ENCODE measurements at places on chromosomes 2 and 18.
A peak's percentile ranks its signal among the peaks of the same experiment; 100 is the strongest.

DNA sequence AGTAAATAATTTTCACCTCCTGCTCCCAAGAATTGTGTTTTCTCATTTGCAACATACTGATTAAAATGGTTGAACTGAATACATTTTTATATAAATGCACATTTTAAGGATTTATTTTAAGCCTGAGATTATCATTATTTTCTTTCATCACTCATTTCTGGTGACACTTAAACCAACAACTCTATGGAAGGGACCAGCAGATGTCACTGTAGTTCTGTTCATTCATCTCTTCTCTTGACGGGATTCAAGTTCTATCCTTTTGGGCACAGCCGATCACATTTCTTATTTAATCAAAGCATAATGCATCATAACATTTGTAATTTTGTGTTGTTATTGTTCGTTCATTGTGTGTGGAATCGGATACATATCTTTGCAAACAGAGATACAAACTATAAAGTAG lies 417.9 kb downstream of the HRH4 start:
- peak; percentile 44 for DNase-seq

- DNase-seq = no peak
These were observed 473 bp downstream of the HJURP start for GRCh38 chr2:233853883-233854240.

- DNase-seq = no peak
These were observed 20.1 kb upstream of the TCF7L1 start for GRCh38 chr2:85112906-85113625.

DNA sequence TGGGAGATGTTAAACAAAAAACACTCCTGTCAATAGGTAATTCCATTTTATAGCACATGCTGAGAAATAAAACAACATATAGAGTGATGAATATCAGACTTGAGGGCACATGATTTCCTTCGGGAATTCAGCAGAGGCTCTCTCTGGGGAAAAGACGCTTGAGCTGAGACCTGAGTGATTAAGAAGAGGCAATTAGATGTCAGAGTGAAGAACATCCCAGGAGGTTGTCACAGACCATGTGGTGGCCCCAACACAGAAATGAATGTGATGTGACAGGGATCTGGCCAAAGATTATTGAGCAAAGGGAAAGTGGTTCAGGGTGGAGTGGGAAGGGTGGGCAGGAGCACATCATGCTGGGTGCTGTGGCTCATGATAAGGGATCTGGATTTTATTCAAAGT lies 254.7 kb downstream of the RAD51AP2 start:
- DNase-seq = no peak

GRCh38 chr2:216068-216467 lies 47.8 kb downstream of the SH3YL1 start:
- no peak for DNase-seq

DNA sequence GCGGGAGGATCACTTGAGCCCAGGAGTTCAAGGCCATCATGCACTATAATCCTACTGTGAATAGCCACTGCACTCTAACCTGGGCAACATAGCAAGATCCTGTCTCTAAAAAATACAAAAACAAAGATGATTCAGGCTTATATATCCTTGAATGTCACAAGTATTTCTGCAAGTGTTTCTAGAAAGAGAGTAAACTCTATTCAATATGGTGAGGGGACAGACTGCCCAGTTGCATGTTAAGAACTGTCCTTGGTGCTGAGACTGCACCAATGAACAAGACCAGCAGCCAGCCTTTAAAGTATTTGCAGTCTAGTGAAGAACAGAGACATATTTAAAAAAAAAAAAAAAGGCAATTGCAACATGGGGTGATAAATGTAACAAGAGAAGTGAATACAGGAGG lies 16.4 kb downstream of the MAP3K19 start:
- DNase-seq = peak; percentile 68

DNA sequence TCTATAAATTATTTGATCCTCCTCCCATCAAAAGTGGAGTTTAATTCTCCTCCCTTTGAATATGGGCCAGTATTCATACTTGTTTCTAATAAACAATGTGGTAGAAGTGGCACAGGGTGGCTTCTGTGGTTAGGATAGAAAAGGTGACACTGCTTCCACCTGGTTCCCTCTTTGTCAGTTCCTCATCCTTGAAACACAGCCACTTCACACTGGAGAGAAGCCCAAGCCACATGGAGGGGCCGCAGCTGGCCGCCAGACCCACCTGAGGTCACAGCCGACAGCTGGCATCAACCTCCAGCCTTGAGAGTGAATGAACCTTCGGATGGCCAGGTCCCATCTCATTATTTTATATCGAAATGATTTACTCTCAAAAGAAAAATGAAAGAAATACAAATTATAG lies 27.5 kb upstream of the SLC66A3 start:
- DNase-seq = no peak

DNA sequence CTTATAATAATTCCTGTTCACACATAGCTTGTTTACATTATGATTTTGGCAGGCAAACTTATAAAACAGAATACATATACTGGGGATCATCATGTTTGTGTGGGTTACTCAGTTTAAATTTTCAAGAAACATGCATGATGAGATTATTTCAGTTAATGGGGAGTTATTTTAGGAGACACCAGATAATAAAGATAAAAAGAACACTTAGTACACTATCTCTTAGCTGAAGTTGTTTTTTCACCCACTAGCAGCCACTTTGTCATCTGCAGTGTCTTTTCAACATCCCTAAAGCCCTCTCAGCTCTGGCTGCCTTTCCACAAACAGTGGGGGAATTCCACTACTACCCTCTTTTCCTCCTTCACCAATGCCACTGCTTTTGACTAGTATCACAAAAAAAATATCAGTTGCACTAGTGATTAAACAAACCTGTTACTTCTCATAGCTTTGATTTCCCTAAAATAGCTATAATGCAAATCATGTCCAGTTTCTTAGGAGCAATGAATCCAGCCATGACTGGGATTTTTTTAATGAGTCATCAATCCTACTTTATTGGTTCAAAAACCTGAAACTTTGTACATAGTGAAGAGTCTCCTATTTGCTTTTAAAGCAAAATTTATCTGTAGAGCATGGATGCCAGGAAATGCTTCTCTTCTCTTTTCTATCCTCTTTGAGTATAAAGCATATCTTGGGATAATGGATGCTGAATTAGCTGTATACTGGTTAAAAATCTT lies 156.7 kb upstream of the TFPI start:
- DNase-seq = no peak

DNA sequence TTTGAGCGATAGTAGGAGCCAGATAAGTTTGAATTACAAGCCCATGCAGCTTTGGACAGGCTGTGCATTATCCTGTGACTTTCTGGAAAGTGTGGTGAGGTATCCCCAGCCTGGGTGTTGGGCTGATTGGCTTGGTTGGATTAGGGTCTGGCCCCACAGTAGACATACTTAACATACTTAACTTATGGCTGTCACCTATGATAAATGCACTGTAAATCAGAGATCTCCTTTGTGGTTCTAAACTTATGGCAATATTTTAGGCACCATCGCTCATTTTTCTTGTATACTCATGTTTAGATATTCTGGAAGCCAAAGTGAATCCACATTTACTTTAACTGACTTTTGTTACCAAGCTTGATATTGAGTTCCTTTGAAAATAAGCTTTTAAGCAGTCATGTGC lies 54.8 kb downstream of the SPTBN1 start:
- no peak for DNase-seq

GRCh38 chr2:165067643-165068486 lies 112.5 kb upstream of the SLC38A11 start:
- peak; percentile 28 for DNase-seq

- DNase-seq = no peak
These were observed 100.7 kb downstream of the ANKRD44 start for GRCh38 chr2:197209742-197210408.

DNA sequence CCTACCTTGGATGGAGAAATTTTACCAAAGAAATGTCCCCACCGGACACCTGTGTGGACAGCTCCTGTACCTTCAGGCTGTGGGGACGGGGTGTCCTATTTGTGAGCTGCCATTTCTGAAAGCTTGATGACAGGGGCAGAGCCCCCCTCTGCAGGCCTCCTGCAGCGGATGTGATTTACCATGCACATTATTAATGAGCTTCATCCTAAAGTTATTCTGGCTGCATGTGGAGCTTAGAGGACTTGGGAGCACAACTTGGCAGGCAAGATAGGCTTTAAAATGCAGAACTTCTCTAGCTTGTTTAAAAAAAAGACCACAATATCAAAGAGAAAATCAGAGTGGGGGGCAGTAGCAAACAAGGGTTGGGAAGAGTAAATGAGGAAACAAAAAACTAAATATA lies 350.0 kb upstream of the KLHL29 start:
- DNase-seq = no peak

DNA sequence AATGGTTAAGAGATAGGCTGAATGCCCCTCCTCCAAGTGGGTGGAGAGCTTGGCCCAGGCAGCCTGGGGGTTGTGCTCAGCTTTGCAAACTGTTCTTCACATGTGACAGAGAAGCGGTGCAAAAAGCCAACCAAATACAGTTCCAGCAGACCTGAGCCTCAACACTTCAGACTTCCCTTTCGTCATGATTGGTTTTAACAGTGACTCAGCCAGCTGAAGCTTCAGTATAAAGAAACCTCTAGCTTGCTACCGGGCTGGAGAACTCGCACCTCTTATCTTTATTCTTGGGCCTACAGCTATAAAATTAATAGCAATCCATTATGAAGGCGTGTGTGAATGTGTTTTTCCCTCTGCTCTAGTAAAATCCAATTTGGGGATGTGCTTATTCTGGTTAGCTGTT lies 20.0 kb downstream of the SETBP1 start:
- DNase-seq = peak; percentile 17

DNA sequence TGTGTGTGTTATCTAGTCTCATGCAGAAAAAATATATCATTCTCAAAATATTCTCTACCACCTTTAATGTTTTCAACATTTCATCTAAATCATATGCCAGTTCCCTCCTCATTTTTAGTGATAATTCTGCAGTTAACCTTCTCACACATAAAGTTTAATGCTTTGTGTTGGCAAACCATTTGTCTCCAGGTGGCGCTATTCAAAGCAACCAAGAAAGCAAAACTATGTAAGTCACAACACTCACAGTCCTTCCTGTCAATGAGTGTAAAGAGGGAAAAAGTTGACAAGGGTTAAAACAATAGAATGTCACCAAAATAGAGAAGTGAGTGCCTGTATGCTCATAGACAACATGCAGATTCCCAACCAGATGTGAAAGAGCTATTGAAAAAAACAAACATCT lies 961.6 kb upstream of the LRRTM1 start:
- DNase-seq = no peak

DNA sequence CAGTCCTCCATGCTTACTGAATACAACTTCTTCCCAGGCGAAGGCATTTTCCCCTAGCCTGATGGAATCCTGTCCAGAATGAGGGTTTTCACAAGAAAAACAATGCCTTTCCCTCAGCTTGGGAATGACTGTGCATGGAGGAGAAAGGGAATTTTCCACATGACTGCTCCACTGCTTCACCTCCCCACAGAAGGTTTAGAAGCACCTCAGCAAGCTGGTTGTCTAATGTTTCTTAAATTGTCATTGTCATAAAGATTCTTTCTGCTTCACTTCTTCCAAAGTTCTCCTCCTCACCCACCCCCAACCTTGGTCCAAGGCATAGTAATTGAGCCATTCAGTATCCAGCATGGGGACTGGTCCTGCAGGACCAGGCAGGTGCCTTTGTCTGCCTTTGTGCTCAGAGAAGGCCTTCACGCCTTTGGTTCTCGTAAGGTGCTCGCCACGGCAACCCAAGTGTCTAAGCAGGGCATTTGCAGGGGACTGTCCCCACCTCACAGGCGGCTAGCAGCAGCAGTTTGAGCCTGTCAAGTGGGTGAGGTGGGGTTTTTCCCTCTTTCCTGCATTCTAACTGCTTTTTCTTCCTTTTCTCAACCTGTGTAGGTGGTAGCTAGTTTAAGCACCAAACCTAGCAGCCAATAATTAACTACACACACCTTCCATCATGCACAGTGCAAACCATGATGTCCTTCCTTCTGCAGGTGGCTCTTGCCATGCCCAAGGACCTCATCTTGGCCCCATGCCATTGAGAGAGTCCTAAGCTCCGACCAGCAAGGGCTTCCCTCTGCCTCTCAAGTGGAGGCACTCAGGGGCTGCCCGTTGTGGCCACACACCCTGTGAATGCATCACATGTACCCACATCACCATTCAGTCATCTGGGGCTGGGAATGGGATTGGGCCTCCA lies 65.7 kb upstream of the BCL2L11 start:
- DNase-seq = no peak

DNA sequence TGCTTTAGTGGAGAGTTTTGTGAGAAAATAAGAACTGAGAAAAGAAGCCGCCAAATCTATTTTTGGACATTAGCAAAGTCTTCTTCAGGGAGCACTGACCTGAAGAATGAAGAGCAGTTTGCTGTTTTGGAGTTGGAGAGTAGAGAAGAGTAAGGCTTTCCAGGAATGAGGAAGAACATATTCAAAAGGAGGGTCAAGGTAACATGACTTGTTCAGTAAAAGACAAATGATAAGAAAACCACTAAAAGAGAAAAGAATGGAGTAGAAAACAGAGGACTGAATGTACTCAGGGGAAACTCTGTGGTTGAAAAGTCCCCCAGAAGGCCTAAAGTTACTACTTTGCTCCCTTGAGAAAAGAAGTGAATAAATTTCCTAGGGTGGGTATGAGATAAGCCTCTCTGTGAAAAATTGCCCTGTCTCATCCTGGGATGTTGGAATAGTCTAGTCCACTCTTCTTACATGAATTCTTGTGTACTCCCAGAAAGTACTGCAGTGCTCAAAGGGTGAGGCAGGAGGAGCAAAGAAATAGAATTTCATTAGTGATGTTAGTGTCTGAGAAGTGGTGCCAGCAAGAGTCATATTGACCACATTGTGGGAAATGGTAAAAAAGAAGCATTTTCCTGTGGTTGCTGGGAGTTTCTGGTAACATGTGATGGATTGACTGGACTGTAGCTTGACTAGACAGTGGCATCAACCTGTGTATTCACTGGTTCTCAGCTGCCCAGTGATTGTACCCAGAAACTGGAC lies 27.8 kb downstream of the MBD5 start:
- peak; percentile 56 for DNase-seq

DNA sequence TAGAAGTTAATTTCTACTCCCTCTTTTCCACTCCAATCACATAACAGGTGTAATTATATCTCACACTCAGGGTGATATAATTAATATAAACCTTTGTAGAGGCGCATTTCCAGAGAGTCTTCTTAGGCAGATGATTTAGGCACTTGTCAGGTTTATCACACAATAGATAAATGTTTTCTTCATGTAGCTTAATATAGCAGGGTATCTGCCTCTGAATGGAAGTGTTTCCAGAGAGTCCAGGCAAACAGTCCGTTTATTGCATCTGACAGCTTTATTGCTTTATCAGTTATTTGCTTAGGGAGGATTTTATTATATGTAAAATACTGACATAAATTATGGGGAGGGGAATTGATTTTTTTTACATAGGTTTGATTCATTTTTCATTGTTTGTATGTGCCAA lies 766.3 kb downstream of the SLC4A3 start:
- DNase-seq = no peak

DNA sequence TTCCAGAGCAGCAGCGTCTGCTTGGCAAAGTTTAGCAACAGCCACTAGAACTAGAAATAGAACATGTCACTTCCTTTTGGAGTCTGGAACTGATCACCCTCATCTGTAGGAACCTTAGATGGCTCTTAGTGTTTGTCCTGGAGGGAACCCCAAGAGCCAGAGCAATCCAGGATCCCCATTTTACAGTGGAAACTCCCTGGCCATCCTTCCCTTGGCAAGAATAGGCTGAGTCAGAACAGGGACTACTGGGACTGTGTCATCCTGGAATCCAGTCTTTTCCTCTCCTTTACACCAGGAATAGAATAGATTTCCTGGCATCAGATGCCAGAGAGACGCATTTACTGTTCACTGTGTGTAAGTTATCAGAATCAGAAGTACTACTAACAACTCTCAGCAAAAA lies 33.2 kb upstream of the GRHL1 start:
- DNase-seq = peak; percentile 15

Measured in iris pigment epithelial cell (primary cell).